ENCODE measurements at places on chromosomes 5 and 9.

DNA sequence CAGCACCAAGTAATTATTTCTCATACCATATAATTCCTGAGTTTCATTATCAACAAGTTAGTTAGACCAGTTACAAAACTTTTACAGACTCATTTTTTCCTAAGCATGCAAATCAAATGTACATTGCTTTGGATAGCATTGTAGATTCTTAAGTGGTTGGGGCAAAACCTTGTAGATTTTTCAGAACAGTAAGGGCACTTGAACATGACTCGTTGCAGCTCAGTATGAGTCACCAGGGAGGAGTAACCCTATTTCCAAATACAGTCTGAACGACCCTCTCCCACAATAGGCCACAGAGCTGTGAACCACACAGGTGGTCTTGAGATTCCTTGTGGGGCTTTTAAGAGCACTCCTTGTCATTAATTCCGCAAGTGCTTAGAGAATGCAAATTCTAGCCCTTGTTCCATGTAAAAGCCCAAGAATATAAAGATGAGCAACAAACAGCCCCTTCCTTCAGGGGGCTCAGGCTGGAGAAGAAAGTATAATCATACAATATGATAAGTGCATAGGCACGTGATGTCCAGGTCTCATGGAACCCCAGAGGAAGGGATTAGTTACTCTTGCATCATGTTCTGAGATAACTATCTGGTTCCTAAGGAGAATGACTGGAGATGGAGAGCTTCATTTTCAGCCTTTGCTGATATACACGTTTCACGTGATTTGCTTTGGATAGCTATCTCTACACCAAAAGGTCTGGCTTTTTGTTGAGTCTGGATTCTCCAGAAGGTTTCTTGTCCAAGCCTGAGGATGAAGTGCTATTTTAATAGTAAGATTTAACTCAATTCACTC is 295.7 kb downstream of the KCNN2 start:
- no peak for DNase-seq

GRCh38 chr9:33166231-33167083 is 679 bp downstream of the B4GALT1 start:
- no peak for DNase-seq

DNA sequence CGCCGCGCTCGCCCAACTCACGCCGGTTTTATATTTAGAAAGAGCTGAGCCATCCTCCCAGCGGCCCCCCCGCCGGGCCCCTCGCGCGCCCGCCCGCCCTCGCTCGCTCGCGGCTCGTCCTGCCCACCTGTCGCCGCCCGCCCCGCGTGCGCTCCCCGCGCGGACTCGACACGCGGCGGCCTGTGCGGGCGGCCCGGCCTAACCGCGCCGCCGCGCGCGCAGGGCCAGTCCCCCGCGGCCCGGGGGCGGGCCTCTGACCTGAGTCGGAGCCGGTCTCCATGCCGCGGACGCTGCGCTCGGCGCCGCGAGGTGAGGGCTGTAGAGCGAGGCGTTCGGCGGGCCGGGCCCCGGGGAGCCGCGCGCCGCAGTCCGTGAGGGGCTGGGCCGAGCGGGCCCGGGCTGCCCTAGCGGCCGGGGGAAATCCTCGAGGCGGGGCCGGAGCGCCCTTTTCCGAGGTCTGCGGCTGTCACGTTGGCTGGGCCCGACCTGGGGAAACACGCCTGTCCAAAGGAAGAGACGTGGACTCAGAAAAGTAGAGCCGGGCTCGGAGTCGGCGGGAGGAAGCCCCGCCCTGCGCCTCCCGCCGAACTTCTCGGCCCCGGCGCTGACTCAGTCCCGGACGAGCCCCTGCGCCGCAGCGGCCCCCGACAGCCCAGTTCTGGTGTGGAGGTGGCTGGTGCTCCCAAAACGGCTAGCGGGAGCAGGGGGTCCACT is at the start of gene ECPAS:
TSS of gene ECPAS (minus strand) at position 526 of the 714 bp plus-strand sequence. CDS start 11,465 bp downstream, outside the sequence.
- peak; percentile 46 for DNase-seq

- DNase-seq: no peak
These were observed 34.1 kb upstream of the C5orf47 start for GRCh38 chr5:173954671-173955521.

DNA sequence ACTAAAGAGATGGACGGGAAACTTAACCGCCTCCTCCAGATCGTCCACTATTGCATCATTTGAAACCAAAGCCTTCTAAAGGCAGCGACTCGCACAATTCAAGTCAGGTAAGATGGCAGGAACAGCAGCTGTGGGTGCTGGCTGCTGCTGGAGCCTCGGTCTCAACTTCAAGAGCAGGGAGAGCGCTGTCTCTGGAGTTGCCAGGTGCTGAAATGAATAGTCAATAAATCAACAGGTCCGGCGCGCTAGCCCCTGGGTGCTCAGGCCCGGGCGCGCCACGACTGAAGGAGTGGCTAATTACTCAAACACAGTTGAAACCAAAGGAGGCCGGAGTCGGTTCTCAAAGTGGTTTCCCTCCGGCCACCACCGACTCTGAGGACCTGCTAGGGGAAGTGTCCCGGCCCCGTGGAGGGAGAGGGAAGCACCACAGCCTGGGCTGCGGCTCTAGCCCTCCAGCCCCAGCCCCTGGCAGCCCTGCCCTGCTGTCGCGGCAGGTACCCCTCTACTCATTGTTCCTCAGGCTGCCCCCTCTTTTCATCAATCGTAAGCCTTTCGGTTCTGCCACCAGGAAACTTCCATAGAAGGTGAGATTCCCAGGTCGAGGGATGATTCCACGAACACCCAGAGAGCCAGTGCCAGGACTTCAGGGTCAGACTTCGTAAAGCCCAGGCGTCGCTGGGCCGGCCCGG is 804 bp downstream of the TTC39B start:
- DNase-seq: peak; percentile 82

DNA sequence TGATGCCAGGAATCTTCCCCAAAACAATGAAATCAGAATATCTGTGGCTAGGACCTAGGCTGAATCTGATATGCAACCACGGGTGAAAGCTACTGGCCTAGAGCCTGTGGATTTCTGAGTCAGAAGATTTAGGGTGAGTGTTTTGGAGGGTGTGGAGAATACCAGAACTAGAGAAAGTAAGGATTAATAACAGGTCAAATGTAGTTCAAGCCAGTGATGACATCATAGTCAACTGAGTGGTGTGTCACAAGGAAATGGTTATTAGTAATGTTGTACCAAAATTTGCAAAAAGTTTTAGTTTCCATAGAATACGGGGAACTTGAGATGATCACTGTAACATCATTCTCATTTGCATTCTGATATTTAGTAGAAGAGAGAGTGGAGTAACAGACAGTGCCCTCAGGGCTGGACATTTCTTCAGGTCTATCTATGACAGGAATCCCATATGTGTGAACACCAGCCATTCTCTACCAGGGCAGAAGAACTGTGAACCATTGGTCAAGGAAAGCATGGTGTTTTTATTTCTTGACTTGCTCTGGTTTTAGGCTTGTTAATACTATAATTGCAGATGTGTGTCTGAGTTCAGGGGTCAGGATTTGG is 3.7 kb downstream of the GALNT12 start:
- DNase-seq: no peak

- peak; percentile 38 for DNase-seq
These were observed 255.1 kb downstream of the MAT2B start for GRCh38 chr5:163760498-163760897.

GRCh38 chr5:102119252-102119651 is 176.8 kb downstream of the SLCO4C1 start:
- DNase-seq: no peak

DNA sequence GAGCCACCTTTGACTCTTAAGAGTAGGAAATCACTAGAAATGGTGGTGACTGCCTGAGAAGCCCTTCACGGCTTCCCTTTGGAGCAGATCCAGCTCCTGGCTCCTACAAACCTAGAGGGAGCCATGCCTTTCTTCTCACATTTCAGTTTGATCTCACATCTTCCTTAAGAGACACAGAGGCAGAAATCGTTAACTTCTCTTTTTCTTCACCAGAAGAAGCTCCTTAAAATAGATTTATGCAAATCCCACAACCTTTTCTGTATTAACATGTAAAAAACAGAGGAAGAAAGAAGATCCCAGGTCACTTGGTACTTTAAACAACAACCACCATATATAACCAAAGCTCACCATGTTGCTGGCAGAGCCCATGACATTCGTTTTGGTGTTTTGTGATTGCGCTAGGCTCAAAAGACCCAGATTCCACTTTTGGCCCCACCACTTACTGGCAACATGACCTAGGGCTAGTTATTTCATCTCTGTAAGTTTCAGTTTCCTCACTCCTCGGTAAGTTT is 29.6 kb downstream of the PAX5 start:
- no peak for DNase-seq

DNA sequence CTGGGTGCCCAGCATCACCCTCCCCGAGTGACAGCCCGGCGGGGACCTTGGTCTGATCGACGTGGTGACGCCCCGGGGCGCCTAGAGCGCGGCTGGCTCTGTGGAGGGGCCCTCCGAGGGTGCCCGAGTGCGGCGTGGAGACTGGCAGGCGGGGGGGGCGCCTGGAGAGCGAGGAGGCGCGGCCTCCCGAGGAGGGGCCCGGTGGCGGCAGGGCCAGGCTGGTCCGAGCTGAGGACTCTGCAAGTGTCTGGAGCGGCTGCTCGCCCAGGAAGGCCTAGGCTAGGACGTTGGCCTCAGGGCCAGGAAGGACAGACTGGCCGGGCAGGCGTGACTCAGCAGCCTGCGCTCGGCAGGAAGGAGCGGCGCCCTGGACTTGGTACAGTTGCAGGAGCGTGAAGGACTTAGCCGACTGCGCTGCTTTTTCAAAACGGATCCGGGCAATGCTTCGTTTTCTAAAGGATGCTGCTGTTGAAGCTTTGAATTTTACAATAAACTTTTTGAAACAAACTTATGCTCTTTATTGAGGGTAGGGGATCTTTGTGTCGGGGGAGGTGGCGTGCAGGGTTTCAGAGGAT is 1.3 kb downstream of the GADD45G start:
- peak; percentile 68 for DNase-seq

DNA sequence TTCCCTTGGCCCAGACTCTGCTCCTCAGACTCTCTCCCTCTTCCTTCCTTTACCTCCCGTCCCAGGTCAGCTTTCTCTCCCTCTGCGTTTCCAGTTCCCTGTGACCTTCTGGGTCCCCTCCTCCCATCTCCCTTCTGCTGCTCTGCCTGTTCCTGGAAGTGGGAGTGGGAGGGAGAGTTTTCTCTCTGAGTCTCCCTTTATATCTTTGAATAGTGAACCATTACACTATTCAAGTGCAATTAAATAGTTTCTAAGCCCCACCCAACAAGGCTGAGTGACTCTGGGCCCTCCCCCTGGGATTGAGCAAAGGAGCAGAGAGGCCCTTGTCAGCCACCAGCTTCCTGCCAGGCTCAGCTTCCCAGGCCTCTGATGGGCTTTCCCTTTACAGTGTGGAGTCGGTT is 34.8 kb downstream of the THBS4 start:
- no peak for DNase-seq

DNA sequence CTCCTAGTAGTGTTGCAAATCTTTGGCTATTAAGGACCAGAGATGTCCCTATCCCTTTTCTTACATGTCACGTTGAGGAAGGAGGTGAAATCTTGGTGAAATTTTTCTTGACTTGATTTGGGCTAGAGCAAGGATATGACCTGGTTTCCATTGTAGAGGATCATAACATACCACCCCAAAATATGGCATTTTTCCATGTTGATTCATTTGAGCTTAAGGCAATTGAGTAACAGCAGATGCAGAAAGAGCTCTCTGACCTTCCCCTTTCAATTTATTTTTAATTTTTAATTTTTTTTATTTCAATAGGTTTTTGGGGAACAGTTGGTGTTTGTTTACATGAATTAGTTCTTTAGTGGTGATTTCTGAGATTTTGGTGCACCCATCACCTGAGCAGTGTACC is 61.2 kb upstream of the MAP1B start:
- no peak for DNase-seq

- no peak for DNase-seq
These were observed 15.1 kb downstream of the CARTPT start for GRCh38 chr5:71734141-71734540.

- no peak for DNase-seq
These were observed 168.6 kb downstream of the MACROH2A1 start for GRCh38 chr5:135230251-135230925.

DNA sequence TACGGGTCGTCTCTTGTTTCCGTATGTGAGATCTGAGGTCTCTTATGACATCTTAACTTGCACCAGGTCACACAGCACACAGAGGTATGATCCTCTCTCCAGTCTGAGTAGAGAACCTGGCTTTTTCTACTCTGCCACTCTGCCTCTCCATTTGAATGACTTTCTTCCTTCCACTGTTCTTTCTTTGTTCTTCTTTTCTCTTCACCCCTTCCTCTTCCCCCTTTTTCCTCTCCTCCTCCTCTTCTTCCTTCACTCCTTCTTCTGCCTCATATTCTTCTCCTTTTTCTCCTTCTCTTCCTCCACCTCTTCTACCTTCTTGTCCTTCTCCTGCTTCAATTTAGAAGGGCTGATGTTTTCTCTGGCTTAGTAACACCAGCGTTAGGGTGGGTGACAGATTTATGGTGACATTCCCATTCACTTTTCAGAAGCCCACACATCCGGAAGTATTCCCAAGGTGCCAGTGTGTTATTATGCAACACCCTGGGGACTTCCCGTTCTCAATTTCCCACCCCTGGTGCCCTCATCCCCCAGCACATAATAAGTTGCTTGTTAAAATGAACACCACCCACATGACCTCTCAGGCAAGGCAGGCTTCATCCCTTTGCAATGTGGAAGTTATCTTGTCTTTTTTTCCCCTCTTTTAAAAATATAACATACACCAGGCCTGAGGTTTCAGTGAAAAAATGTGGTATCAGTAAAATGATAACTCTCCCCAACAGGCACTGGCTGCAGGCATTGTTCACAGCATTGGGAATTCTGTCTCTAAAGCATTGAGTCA is 122.0 kb downstream of the PAPPA start:
- no peak for DNase-seq

DNA sequence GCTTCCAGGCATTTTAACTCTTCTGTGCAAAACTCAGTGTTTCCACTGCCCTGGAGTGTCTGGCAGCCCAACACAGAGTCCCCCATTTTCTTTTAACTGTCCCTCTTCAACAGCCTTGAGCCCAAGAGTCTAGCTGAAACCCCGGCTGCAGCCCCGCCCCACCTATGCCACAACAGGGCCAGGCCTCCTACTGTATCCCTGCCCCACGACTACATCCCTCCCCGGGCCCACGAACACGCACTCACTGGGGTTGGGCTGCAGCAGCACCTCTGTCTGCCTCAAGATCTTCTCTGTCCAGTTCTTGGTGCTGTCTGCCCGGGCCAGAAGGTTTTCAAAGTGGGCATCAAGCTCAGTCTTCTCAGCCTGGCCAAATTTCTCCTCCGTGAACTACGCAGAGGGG is 6.1 kb downstream of the SH3GLB2 start:
- DNase-seq: no peak

- DNase-seq: peak; percentile 29
These were observed 109.8 kb upstream of the NMUR2 start for GRCh38 chr5:152514827-152515397.

- no peak for DNase-seq
These were observed 1.3 kb downstream of the BRD3 start for GRCh38 chr9:134066526-134066912.

DNA sequence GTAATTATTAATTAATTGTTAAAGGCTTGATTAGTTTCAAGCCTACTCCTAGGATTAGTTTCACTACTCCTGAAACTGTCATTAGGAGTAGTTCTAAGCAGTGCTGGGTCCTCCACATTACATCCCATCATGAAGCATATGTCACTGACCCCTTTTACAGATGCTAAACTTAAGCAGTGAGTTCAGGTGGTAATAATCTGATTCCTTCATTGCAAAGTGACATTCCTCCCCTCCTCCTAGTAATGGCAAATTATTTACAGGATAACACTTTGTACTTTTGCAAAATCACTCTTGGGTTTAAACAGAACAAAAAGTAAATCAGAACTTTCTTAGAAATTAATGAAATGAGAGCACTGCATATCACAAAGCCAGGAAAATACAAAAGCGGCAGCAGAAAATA is 52.4 kb downstream of the BAAT start:
- no peak for DNase-seq

GRCh38 chr5:102771435-102771834 is 16.3 kb downstream of the PAM start:
- no peak for DNase-seq

- no peak for DNase-seq
These were observed 179.7 kb upstream of the DAB2 start for GRCh38 chr5:39604491-39604890.

Measured in foreskin keratinocyte (primary cell).